ENCODE measurements at places on chromosomes 1 and 21.

GRCh38 chr21:36436829-36437744, 42.8 kb downstream of the CLDN14 start:
- DNase-seq, result no peak

DNA sequence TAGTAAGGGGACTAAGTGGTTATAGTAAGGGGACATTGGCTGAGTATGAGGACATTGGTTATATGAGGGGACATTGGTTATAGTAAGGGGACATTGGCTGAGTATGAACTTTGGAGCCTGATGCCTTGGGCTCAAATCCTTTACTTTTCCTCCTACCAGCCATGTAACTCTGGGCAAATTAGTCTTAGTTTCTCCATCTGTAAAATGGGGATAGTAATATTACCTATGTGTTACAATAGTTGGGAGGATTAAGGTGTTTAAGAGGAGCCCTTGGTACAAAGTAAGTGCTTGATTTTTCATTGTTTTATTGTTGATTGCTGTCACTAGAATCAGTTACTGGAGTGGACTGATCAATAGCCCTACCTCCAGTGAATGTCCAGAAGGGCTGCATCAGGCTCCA, 2.8 kb downstream of the OSCP1 start:
- DNase-seq, result no peak

- DNase-seq, result no peak
Measured at GRCh38 chr21:38987633-38988508, 182.1 kb downstream of the ETS2 start.

DNA sequence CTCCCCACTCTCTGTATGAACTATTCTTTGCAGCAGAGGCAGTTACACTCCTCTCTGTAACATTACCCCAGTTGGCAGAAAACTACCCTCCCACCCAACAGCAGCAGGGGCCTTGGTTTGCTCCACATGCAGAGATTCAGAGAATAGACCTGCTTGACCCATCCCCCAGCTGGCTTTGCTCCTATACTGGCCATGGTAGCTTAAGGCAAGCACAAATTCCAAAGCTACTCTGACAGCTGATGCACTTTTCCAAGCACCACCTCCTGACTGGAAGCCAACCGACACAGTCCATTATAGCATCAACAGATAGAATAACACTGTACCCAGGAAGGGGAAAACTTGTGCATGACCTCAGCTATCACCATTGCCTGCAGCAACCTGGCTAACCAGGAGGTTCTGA, 846.5 kb upstream of the NCAM2 start:
- no peak for DNase-seq

- no peak for DNase-seq
Measured at GRCh38 chr1:36814774-36815173, 219.5 kb downstream of the GRIK3 start.
